CD4-positive, alpha-beta T cell treated with Interleukin-6 for 4 hours (primary cell): ENCODE measurements at places on chromosomes 3 and 15.

- DNase-seq = no peak
Measured at GRCh38 chr3:12484983-12485327, 675 bp downstream of the TSEN2 start.

GRCh38 chr3:142931222-142931621 is 32.3 kb downstream of the PAQR9 start:
- peak; percentile 7 for DNase-seq

- DNase-seq = no peak
Measured at GRCh38 chr3:69530554-69530953, 144.7 kb upstream of the FRMD4B start.

DNA sequence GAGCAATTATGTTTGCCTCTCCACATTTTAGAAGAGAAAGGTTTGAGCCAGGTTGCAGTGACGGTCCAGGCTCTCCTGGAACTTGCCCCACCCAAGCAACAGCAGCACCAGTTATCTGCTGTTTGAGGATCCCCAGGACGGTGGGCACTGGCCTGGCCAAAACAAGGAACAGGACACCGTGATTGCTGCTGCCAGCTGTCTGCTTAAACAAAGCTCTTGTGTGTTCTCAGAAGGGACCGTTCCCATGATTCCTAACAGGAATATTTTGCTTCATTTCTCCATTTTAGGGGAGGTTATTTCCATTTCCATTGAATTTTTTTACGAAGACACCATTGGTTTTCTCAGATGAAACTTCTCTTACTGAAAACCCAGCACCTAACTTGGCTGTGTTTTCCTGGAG is 66.4 kb upstream of the RPL35A start:
- no peak for DNase-seq

DNA sequence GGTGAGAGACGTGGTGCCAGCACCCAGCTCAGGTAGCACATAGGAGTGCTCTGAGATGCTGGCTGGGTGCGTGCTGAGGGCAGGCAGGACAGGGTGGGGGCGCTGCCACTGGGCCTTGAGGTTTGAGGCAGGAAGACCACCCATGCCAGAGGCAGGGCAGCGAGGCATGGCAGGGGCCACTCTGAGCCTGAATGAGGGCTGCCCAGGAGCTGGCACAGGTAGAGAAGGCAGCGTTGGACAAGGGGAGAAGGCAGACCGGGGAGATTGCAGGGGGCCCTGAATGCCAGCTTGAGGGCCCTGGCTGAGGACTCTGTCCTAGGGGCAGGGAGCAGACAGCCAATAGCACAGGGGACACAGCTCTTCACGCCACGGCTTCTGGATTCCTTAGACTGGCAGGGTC is 50.2 kb downstream of the ADAMTS7 start:
- DNase-seq = no peak

GRCh38 chr3:115445559-115445958 is 177.8 kb upstream of the GAP43 start:
- DNase-seq = no peak

DNA sequence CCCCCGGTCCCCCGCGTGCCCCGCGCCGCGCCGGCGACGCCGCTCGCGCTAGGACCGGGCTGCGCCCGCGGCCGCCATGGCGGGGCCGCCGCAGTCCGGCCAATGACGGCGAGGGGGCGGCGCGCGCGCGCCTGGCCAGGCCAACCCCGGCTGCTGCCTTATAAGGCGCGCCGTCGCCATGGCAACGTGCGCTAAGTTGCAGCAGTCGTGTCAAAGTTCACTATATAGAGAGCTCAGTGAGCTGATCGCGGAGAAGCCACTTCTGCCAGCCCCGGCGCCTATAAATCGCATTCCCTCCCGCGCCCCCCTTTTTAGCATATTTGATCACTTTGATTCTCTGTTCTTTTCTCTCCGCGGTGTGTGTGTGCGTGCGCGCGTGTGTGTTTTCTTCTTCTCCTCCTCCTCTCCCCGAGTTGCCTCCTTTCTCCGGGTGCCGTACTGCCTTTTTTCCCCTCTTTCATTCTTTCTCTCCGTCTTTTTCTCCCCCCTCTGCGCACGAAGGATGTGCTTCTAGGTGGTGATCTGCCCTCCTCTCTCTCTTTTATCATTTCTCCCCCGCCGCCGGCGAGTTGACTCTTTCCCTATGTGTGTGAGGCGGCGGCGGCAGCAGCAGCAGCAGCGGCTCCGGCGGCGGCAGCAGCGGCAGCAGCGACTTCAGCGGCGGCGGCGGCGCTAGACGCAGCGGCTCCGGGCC is at the start of gene NR2F2:
TSS of gene NR2F2 (plus strand) at position 251 of the 694 bp plus-strand sequence. CDS start 1,406 bp downstream, outside the sequence.
- DNase-seq = peak; percentile 29

DNA sequence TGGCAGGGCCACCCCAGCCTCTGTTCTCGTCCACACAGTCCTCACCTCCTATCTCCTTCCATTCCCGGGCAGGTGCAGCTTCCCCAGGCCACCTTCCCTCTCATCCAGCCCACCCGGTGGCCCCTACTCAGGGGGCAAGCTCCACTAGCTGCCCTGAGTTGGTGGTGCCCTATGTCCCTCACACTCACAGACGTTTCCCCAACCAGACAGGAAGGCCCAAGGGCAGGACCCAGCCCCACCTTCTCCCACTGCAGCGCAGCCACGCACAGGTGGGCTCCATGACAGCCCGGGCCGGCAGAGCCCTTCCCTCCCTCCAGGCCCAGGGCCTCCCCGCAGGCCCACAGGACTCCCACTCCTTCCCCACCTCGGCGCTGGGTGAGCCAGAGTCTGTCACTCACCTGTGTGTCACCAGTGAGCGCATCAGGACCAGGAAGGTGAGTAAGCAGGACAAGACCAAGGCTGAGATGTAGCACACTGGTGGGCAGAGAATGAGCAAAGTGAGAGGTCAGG is 11.1 kb downstream of the ISLR start:
- no peak for DNase-seq

- DNase-seq = no peak
Measured at GRCh38 chr15:69673291-69673881, 220.8 kb downstream of the RPLP1 start.

DNA sequence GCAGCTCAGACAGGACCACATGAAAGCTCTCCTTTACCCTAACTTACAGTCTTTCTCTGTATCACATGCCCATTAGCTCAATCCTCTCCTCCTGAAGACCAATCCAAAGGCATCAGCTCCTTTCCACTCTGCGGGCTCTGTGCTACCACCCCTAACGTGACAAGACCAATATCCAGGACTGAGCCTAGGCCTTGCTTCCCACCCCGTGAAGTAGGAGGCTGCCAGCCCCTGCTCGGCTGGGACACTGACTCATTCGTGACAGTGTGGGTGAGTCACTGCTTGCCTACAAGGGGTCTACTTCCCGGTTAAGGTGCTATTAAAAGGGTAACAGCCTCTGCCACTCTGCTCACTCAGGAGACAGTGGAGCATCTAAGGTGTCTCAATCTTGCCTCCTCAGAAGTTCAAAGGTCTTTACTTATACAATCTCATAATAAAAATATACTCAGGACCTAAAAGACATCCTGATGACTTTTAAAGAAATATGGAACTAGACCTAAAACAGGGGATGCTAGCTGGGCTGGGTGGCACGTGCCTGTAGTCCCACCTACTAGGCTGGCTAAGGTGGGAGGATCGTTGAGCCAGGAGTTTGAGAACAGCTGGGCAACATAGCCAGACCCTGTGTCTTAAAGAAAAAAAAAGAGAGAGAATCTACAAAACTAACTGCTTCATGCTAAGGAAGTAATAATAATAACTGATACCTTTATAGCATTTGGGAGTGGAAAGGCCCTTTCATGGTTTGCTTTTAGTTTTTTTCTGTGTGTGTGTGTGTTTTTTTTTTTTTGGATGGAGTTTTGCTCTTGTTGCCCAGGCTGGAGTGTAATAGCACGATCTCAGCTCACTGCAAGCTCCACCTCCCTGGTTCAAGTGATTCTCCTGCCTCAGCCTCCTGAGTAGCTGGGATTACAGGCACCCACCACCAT is 55.0 kb downstream of the TMEM44 start:
- DNase-seq = peak; percentile 30

DNA sequence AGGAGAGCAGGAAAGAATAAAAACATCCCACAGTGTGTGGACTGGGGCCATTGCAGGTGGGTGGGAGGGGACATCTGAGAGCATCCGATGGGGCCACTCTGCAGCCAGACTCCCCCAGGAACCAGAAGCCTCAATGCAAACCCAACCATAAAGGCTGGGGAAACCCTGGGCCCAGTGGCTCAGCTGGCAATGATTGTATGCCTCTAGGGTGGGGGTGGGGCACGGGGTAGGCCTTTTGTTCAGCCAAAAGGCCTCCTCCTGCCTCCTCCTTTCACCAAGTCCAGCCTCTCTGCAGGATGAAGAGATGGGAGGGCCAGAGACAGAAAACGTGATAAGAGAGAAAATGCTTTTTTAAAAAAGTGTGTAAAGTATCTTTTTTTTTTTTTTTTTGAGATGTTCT is 45.5 kb upstream of the HERC1 start:
- DNase-seq = no peak
